ENCODE measurements at places on chromosomes 4 and X.

- no peak for DNase-seq
These were observed 44.3 kb downstream of the ARHGEF38 start for GRCh38 chr4:105596684-105597083.

DNA sequence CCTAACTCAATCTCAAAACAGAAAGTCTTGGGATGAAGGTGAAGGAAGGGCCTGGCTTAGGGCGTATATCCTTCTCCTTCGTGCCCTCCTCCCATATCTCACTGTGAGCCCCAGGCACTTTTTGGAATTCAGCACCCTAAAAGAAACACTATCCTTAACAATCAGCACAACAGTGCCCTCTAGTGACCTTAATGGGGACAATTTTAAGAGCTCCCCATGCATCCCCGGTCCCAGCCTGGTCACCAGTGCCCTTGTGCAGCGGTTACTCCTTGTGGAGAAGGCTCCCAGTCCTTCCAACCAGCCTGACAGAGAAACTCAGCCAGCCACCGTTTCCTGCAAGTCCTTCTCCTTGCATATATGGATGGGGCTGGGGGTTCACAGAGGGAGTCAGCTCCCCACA lies 4.2 kb downstream of the PAK3 start:
- peak; percentile 49 for DNase-seq

- no peak for DNase-seq
These were observed 90.3 kb downstream of the ANTXR2 start for GRCh38 chr4:79982601-79983322.

DNA sequence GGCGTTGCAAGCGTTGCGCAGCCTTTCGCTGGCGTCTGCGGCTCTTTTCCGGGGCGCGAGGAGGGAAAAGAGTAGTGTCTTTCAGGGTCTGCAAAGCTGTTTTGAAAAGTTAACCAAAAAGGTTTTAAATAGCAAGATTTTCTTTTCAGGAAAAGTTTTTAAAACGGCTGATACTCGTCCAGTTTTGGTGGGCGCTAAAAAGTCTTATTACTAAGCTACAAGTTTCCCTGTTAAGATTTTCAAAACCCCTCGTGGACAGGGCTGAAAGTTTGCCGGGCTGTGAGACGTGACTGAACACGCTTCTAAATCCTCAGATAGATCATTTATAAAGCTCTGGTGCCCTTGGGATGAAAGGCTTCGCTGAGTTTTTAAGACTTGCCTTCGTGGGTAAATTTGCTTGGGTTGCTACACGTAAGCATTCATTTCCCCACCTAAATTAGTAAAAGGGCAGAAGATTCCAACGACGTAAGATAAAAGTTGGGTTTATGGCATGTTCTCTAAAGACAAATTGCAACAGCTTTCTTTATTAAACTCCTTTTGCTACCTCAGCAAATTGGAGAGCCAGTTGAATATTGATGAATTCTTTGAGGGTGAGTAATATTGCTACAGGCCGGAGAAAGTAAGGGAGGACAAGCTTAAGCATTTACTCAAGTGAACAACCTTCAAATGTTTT lies 91.5 kb downstream of the HPRT1 start:
- no peak for DNase-seq

DNA sequence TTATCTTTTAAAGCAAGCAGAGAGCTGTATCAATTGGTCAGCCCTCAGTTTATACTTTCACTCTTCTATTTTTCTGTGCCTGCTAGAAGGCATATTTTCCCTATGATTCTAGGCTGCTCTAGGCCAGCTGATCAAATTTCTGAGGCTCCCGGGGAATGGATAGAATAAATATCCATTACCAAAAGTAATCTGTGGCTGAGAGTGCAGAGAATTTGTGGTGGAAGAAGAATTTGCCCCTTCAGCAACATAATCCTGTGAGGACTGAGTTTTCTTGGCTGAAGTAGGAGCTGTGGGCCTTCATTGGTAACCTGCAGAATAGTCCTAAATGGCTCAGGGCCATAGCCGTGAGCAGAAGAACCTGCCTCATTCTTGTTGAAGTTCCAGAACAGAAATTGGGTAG lies 314.6 kb upstream of the CASK start:
- no peak for DNase-seq

Data from trophoblast cell (in vitro differentiated cells and primary cell).